ENCODE measurements at places on chromosomes 4 and X. TPM values are rescaled to one million over a fixed set of nuclear protein-coding genes. Genes with fewer than 3 reads are reported as not detected.

FGG gene
- total RNA-seq, result not detected

BCOR gene
- total RNA-seq, result 43.7 TPM

AR gene
- total RNA-seq, result 1.8 TPM

CTAG1B gene
- total RNA-seq, result 0.49 TPM

PLS3 gene
- total RNA-seq, result 102 TPM

DRD5 gene
- 0.22 TPM for total RNA-seq

HTN1 gene
- total RNA-seq, result not detected

TSPYL2 gene
- total RNA-seq, result 14.3 TPM

CABS1 gene
- not detected for total RNA-seq

PPARGC1A gene
- 10.5 TPM for total RNA-seq

DIPK2B gene
- 0.05 TPM for total RNA-seq

FSTL5 gene
- total RNA-seq, result 0.18 TPM

KIF4A gene
- total RNA-seq, result 2.3 TPM

PNMA3 gene
- total RNA-seq, result 0.91 TPM

HHIP gene
- total RNA-seq, result 7.8 TPM

GPR143 gene
- 1.4 TPM for total RNA-seq
